ENCODE measurements at places on chromosomes 4 and X.

DNA sequence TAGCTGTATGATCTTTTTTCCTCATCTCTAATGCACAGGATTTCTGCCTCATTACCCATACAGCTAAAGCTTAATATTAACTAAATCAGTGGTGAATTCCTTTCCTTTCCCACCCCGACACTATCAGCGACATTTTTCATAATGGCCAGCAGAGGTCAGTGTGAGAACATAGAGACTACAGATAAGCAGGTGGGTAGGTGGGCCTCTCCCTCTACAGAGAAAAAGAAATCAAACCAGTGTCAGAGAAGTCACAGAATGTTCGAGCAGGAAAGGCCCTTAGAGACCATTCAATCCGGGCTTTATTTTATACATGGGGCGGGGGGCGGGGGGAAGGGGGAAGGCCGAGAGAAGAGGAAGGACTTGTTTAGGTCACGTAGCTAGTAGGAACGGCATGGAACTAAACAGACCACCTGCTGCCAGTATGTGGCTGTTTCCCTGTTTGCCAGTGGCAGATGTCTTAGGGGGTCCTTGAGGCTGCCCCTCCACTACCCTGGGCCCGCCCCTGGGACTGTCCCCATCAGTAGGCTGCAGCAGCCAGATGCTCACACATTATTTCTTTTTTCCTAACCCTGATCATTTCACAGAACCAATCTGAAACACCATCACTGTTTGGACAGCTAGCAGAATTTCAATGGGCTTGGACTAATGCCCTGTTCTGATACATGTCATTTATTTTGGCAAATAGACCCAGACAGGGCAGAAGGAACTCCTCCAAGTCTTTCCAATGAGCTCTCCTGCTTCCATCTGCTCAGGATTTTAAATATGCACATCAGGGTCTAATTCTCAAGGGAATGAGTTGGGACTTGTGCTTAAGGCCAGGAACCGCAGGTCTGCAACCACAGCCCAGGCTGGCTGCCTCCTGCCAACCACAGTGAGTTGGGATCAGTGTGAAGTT lies 133.4 kb downstream of the ATG4A start:
- peak; percentile 77 for DNase-seq

DNA sequence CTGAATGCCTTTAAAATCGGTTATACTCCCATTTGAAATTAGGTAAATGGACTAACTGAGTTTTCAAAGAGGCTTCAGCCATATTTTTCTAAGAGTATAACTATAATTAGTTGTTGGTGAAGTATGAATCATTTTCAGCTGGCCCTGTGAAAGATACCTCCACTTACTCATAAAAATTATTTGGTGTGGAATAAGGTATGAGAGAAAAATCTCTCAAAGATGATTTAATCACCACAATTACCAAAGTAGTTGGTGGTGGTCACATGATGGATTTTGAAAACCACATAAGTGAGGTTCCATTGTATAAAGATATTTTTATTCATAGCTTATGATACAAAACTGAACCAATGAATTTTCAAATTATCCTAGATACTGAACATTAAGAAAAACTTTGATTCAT lies 9.0 kb upstream of the KLHL2 start:
- peak; percentile 18 for DNase-seq

DNA sequence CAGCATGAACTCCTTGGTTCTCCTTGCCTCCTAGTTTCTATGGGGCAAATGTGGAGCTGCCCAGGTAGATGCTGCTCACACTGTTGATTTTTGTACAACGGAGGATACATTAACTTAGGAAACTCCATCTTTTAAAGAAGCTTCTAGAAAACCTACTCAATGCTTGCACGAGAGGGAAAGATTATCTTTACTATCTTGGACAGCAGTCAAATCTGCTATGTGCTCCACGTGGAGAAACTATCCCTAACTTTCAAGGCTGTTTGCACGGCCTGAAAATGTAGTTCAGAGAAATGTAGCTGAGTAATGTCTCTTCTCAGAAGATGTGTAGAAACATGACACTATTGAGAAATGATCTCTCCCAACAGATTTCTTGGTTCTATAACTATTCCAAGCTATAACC lies 1530.9 kb upstream of the PABPC4L start:
- DNase-seq, result no peak

- no peak for DNase-seq
Observed at GRCh38 chrX:3181846-3182245, 140.6 kb downstream of the ARSF start.

- no peak for DNase-seq
Observed at GRCh38 chrX:15373976-15374375, 10.2 kb downstream of the VEGFD start.

All from kidney tubule cell (primary cell).